ENCODE measurements at places on chromosomes 1 and 21. TPM values are rescaled to one million over a fixed set of nuclear protein-coding genes. Genes with fewer than 3 reads are reported as not detected.

GRCh38 chr21:34667761-34668160 is 1.0 kb upstream of the CLIC6 start:
- no peak for DNase-seq

- no peak for DNase-seq
Observed at GRCh38 chr1:22806584-22806983, 95.9 kb downstream of the EPHB2 start.

GRCh38 chr1:156898161-156898566 is 4.6 kb downstream of the PEAR1 start:
- no peak for DNase-seq

DNA sequence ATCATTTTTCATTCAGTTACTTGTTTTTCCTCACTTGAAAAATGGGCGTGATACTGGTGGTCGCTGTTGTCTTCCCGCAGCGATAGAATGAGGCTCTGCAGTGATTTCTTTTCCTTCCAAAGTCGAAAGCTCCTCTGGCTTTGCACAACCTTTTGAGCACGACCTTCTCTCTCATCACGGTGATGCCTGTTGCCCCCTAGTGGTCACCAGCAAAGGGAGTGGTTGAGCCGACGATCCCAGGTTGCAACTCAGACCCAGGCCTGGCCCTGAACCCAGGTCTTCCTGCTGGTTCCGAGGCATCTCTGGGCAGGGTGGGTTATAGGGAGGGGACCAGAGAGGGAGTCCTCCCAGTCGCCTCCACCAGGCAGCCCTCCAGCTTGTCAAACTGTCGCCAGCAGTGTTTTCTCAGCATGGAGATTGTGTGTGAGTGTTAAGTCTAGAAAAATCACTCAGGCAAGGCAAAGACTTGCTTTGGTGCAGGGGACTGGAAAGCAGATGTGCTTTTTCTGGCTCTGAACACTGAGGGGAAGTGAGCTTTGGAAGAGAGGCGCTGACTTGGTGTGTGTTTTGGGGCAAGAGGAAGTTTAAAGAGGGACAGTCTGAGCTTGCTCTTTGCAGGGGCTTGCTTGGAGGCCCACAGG is 285.3 kb downstream of the CAMTA1 start:
- peak; percentile 18 for DNase-seq

DNA sequence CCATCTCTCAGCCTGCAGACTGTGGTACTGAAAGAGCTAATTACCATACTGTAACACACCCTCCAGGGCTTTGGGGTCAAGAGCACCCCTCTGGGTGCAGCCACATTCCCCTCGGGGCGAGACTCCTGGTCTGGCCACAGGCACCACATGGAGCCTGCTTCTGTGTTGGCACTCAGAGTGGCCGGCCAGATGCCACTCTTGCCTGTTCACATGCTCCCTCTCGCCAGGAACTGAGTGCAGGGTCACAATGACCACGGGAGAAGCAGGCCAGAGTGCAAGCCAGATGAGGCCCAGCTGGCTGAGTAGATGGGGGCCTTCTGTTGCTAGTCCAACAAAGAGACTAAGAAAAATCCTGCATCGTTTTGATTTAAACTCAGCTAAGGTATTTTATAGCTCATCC is 864.0 kb downstream of the KCNT2 start:
- DNase-seq, result no peak

DNA sequence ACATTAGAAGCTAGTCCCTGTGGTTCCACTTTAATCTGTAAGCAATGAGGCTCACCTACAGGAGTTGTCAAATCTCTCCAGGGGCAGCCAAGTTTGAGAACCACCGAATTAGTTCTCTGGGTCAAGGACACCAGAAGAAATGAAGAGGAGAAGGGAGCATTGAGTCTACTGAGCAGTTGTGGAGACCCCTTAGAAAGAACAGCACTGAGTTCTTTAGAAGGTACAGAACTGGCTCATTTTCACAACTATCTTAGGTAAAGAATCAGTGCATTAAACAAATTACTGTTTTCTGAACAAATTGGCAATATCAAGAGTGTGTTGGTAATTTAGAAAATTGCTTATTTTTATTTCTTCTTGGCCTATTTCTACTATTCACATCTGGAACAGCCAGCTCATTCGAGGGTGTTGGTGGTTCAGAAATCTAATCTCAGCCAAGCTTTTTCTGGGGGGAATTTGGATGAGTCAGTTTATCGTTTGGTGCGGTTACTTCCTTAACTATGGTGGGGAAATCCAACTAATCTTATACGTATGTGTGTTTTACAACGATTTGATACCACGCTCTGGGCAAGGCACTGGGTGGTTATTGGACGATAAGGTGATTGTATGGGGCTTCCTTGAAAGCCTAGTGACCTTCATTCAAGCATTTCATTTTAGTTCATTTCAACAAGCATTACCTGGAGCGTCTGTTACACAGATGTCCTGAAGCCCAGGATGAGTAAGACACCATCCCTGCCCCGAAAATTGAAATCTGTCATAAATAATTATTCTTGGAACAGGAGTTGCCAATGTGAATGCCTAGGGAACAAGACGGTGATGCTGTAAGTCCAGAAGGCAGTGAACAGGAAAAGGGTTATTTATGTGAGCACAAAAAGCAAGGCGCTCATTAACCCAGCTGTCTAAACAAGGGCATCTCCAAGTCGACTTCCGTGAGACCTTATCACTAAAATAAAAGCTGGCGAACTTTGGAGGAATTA is 52.0 kb upstream of the TMPRSS2 start:
- no peak for DNase-seq

DNA sequence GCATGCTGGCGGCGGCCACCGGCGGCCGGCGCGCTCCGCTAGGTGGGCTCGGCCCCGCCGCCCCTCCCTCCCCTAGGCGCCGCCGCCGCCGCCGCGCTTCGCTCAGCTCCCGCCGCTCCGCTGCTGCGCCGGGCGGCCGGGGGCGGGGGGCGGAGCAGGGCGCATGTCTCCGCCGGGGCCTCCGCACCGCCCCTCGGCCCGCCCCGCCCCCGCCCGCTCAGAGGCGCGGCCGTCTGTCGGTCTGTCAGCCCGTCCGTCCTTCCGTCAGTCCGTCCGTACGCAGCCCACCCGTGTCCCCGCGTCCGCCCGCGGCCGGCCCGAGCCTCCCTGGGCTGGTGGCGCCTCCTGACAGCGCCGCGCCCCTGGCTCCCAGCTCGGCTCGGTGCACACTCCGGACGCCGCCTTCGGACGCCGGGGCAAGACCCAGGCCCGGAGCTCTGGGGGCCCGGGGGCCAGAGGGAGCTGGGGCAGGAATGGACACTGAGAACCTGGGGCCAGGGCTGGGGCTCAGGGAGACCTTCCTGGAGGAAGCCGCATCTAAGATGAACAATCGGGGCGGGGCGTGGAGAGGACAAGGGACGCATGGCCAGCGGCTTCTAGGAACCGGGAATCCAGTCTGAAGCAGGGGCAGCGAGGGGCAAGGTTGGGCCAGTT is at the start of gene GPR153:
Gene GPR153 (minus strand): TSS at position 138 of the 654 bp plus-strand sequence. CDS start 6,193 bp downstream, outside the sequence.
- no peak for DNase-seq

- DNase-seq, result no peak
Observed at GRCh38 chr21:33403128-33403785, at the start of gene IFNGR2. IFNGR2 (plus strand) TSS chr21:33403413; CDS start chr21:33403544, 131 bp downstream.

DNA sequence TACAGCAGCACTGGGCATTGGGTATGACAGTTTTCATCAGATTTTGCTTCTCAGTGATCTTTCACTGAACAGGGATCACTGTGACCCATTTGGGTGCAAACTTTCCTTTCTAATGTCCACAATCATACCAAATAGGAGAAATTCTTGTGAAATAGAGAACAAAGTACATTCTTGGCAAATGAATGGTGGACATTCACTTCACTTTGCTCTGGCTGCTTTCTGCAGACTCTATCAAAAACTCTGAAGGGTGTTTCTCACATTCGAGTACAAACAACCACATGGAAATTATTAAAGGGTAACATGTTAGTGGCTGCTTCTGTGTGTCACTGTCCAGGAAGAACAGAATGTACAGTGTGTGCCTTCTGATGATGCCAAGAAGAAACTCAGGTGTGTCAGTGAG is 61.9 kb upstream of the ADAM30 start:
- no peak for DNase-seq

DNA sequence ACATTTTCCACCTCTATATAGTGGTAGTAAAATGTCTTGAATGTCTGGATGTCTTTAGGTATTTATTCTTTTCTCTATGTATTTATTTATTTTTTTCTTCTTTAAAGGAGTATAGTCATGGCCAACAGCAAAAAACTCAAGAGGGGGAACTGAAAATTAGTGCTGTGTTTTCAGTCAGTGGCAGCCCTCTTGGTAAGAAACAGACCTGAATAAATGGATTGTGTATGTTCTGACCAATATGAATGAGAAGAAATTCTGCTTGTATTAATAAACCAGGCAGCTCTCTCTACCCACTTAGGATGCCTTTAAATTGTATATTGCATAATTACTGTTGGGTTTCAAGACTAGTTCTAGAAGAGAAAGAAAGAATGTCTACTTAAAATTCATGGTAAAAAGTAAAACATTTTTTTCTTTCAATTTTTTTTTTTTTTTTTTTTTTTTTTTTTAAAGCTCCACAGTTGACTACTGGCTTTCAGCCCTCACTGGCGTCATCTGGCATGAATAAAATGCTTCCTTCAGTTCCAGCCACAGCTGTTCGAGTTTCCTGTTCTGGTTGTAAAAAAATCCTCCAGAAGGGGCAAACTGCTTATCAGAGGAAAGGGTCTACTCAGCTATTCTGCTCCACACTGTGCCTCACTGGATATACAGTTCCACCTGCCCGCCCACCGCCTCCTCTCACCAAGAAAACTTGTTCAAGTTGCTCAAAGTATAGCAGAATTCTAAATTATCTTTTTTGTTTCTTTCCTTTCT is 101.6 kb downstream of the ZMYM4 start:
- DNase-seq, result no peak

DNA sequence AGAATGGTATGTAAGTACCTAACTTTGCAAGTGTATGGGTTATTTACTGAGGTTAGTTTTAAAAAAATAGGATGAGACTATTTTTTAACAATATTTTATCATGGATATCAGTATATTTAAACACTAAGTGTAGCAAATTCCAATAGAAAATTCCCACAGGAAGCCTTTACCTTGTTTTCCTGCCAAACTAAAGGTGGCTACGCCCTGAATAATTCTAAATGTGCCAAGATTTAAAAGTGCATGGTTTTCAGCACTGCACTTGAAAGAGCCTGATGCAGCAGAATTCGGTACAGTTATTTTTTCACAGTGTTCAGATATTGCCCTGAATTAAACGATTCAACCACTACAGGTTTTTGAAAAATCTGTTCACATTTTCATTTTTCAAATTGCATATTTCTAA is 1622.8 kb upstream of the B3GALT2 start:
- DNase-seq, result no peak

DNA sequence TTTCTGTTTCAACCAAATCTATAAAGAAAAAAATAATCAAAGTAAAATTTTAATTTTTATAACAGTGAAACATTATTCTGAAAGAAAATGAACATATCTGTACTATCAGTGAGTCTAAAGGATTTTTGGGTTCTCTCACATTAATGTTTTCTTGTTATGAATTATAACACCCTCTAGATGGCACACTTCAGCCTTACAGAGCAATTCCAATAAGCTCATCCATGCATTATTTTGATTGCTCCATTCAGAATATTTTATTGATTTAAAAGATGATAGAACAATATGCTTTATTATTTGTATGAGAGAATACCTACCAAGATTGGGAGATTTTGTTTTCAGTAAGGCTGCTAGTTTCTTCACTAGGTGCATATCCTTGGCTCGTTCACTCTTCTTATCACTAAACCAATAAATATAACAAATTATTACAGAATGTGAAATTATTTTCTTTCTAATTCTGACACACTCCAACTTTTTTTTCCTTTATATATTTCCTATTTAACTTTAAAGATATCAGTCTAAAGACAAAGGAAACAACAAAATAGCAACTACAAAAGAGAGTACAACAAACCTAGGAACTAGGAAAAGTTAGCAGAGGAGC is 82.4 kb downstream of the RAB3GAP2 start:
- peak; percentile 23 for DNase-seq

GRCh38 chr1:39787468-39787867 is 1.2 kb downstream of the BMP8B start:
- no peak for DNase-seq

- no peak for DNase-seq
Observed at GRCh38 chr1:35210321-35211119, 17.6 kb upstream of the SFPQ start.

DNA sequence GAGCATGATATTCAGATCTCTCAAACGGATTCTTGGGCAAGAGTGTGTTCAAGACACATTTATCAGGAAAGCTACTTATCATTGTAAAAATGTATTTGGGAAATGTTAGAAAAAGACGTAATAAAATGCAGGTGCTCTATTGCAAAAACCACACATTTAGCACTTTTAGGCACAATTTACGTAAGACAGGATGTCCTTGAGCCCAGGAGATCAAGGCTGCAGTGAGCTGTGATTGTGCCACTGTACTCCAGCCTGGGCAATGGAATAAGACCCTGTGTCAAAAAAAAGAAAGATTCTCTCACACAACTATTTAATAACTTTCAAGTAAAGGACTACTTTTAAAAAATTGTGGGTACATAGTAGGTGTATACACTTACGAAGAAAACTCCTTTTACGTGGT is 18.4 kb downstream of the SLC25A33 start:
- DNase-seq, result no peak

The HTR6 gene
- total RNA-seq, result 0.57 TPM

The CFAP74 gene
- 4.9 TPM for total RNA-seq

The CR2 gene
- 4.0 TPM for total RNA-seq

The POGZ gene
- 80.6 TPM for total RNA-seq

The FALEC gene
- 0.59 TPM for total RNA-seq

The PBX1 gene
- total RNA-seq, result 29.6 TPM

The COL9A2 gene
- total RNA-seq, result 2.4 TPM

The PTGFRN gene
- total RNA-seq, result 60.6 TPM

The RGS8 gene
- total RNA-seq, result not detected
